T-helper 2 cell (primary cell): ENCODE measurements at places on chromosomes 7 and 10.

GRCh38 chr10:86940677-86941076 is 16.7 kb downstream of the MMRN2 start:
- DNase-seq = no peak

GRCh38 chr7:18680576-18680975 is 185.0 kb downstream of the HDAC9 start:
- DNase-seq = no peak

- DNase-seq = no peak
Observed at GRCh38 chr7:131629217-131629882, 72.9 kb upstream of the PODXL start.

- no peak for DNase-seq
Observed at GRCh38 chr7:41224063-41224763, 478.7 kb downstream of the INHBA start.

GRCh38 chr7:117986645-117987269 is 113.5 kb upstream of the CTTNBP2 start:
- DNase-seq = no peak

DNA sequence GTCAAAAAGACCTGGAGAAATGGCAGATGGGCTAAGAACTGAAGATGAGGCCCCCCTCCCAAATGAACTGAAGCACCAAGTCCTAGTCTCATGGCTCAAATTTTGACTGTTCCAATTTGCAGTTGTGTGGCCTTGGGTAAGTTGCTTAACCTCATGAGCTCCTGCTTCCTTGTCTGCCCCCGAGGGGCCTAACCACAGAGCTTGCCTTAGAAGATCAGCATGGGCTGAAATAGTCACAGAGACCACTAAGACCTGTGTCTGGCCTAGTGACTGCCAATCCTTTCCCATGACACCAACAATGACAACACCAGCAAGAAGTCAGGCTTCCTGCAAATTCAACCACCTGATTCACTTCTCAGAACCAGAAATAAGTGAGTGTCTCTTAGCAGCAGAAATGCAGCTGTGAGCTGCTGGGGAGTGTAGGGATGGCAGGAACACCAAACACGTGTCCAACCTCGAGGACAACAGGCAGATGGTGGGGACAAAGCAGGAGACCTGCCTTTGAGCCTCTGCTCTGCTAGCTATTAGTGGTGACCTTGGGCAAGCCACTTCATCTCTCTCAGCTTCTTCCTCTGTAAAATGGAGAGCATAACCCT is 23.7 kb downstream of the CRHR2 start:
- no peak for DNase-seq

- DNase-seq = no peak
Observed at GRCh38 chr7:126589068-126589684, 663.6 kb downstream of the GRM8 start.

DNA sequence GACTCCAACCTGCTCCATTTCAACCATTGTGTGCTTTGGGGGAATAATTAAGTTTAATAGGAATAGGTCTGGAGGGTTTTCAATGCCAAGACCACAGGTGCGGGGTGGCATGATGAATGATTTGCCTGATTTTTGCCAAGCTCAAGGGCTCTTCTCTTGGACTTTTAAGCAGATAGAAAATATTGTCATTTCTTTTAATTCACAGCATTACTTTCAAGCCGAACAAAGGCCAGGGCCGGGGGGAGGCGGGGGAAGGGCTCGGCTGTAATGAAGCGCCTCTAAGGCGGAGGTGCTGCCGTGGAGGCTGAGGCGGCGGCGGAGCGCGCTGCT is 6.5 kb downstream of the PTF1A start:
- no peak for DNase-seq

- no peak for DNase-seq
Observed at GRCh38 chr10:121540732-121541395, 57.4 kb downstream of the FGFR2 start.

- DNase-seq = no peak
Observed at GRCh38 chr10:117725993-117726392, 183.4 kb downstream of the EMX2 start.

DNA sequence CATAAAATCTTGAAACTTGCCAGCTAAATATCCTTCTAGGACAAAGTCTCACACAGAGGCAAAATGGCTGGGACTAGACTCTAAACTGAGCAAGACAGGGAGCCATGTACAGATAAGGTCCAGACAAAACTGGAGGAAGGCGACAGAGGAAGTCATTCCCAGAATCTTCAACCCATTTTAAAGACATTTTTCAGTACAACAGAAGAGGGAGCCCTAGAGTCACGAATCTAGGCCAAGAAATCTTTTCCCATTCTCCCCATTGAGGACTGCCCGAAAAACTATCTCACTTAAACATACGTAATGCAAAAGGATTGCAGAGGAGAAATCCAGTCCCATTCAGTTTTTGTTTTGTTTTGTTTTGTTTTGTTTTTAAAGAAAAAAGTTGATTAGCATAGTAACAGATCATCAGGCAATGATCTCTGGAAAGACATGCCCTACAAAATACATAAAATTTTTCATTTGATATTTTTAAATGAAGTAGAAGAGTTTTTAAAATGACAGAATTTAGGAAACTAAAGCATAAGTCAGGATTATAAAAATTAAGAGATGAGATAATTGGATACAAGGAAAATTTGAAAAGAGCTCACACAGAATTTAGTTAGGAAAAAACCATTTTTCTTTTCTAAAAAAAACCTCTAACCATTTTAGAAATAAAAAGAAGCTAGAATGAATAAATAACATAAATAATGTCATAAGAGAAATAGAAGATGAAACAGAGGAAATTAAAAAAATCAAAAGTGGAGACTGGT is 16.9 kb upstream of the PRF1 start:
- no peak for DNase-seq

DNA sequence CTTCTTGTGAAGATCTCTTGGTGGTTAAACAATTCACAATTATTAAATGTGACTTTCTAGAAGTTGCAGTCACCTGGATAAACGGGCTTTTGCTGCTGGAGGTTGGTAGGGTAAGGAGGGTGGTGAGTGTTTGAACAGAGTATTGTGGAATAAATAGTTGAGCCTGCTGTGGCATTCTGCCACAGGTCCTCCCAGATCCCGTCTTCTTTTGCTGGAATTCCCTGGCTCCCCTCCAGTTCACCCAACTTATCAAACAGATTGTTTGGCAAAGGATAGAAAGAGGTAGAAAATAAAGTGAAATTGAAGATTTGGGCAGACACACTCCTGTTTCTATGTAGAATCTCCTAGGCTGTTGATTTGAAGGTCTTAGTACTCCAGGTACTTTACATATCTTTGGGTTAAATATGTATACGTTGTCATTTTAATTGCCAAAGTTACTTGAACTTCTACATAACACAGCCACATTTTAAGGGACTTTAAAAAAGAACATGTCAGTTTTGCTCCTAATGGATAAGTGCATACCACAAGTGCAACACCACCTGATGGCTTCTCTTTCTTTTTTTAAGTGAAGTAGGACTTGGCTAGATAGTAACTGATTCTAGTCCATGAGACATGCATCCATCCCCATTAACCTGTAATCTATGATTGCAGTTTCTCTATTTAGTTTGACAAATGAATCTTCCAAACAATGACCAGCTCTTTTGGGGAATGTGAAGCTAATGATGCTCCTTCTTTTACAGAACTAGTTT is 83.0 kb downstream of the ARL4A start:
- DNase-seq = no peak

- DNase-seq = no peak
Observed at GRCh38 chr10:5002013-5002727, 1.5 kb downstream of the AKR1C2 start.

GRCh38 chr10:92203919-92204623 is 86.8 kb downstream of the CPEB3 start:
- no peak for DNase-seq

GRCh38 chr7:25795824-25796235 is 356.2 kb upstream of the NFE2L3 start:
- no peak for DNase-seq

- DNase-seq = no peak
Observed at GRCh38 chr10:19579761-19580545, 236.3 kb upstream of the PLXDC2 start.

DNA sequence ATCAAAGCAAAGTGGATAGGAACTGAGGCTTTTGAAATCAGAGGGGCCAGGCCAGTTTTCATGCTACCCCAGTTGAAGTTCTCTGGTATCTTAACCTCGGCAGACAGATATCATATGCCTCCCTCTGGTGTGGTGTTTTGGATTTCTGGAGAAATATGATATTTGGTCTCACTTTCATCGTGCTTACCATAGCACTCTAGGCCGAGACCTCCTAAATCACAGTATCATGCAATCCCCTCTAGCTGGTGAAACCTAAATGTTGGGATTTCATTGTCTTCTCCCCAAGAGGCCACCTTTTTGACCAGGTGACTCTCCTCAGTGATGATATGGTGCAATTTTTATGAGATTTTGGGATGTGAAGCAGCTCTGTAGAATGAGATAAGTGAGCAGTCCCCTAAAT is 183.5 kb downstream of the CREB5 start:
- DNase-seq = no peak

- DNase-seq = no peak
Observed at GRCh38 chr10:95406651-95407280, 116.0 kb upstream of the PDLIM1 start.

GRCh38 chr7:90766814-90767564 is 170.9 kb downstream of the CDK14 start:
- no peak for DNase-seq

DNA sequence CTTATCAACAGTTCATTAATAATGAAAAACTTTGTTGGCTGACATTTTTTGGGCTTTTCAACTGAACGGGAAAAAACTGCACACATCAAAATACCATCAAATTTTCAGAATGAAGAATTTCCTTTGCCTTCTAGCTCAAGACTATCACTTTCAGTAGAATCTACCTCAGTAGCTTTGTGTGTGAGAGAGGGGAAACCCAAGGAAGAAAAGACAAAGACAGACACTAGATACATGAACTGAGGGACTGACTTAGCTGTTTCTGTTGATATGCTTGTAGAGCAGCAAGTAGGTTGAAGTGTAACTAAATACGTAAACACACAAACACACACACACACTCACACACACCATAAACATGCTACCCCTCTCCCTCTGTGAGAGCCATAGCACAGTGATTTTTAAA is 257.1 kb downstream of the CDK14 start:
- DNase-seq = no peak

DNA sequence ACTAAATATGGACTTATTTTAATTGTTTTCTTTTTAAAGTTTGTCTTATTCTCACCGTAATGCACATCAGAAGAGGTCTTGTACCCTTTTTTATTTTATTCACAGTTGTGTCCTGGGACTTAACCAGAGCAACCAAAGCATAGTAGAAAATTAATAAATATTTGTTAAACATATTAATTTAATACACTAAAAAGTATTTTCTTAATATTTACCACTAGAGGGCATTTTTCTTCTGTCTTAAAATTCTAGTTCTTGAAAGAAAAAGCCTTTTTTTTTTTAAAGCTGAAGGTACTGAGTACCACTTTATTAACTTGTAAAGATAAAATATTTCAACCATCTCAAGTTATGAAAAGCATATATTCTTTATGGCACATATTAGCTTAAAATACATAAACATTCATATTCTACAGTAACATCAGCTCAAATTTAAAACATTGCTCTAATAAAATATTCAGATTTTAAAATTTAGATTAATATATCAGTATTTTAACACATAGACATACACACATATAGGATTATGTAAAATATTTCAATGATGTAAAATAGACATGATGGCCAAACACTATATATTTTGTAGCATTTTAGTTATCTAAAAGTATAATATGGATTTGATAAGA is 260.4 kb downstream of the SEMA3A start:
- DNase-seq = no peak

GRCh38 chr10:80283119-80283518 is 6.3 kb downstream of the MAT1A start:
- no peak for DNase-seq

GRCh38 chr10:43913676-43914235 is 265.1 kb upstream of the ZNF32 start:
- DNase-seq = no peak

- no peak for DNase-seq
Observed at GRCh38 chr10:62587011-62587410, 212.8 kb downstream of the ZNF365 start.

- no peak for DNase-seq
Observed at GRCh38 chr10:75000748-75001321, 110.6 kb upstream of the SAMD8 start.

DNA sequence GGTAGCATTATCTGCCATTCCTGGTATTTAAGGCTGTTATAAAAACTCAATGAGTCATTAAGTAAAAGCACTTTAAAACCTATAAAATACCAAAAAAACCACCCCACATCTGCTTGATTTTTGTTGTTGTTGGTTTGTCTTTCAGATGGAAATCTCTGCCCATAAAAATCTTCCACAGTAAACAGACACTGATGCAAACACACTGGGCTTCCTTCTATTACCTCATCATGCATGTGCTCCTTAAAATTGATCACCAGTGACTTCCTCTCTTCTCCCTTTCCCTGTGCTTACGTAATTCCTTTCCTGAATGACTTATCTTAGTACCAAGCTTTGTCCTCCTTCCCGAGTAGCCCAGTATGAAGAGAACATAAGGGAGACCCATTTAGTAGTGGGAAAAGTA is 167.2 kb downstream of the EVX1 start:
- no peak for DNase-seq

DNA sequence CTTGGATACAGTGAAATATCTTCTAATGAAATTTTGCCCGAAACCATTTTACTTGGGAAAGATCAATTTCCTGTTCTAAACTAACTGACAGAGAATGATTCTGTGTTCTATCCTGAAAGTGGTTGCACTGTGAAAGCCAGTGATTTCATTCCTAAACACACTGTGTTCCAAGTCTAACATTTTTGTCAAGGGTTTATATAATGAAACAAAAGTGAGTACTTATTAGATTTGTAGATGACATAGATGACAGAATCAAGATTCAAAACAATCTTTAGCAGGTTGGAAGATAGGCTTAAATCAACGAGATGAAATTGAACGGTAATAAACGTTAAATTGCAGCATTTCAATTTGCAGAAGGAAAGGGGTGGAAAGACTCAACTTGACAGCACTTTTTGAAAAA is 13.3 kb downstream of the KAT6B start:
- DNase-seq = no peak

- DNase-seq = peak; percentile 6
Observed at GRCh38 chr10:104809288-104810090, 168.4 kb downstream of the SORCS3 start.

- DNase-seq = no peak
Observed at GRCh38 chr7:90311175-90311574, 9.9 kb downstream of the FAM237B start.

- DNase-seq = no peak
Observed at GRCh38 chr10:75208181-75208580, 2.4 kb upstream of the VDAC2 start.

- DNase-seq = no peak
Observed at GRCh38 chr7:100509231-100509630, 25.5 kb downstream of the NYAP1 start.

- peak; percentile 72 for DNase-seq
Observed at GRCh38 chr10:6347391-6347951, 144.7 kb downstream of the PFKFB3 start.
